ENCODE measurements at places on chromosomes 12 and 14. TPM values are rescaled to one million over a fixed set of nuclear protein-coding genes. Genes with fewer than 3 reads are reported as not detected.

GRCh38 chr12:70982991-70983390 lies 62.5 kb upstream of the PTPRR start:
- DNase-seq, result no peak

DNA sequence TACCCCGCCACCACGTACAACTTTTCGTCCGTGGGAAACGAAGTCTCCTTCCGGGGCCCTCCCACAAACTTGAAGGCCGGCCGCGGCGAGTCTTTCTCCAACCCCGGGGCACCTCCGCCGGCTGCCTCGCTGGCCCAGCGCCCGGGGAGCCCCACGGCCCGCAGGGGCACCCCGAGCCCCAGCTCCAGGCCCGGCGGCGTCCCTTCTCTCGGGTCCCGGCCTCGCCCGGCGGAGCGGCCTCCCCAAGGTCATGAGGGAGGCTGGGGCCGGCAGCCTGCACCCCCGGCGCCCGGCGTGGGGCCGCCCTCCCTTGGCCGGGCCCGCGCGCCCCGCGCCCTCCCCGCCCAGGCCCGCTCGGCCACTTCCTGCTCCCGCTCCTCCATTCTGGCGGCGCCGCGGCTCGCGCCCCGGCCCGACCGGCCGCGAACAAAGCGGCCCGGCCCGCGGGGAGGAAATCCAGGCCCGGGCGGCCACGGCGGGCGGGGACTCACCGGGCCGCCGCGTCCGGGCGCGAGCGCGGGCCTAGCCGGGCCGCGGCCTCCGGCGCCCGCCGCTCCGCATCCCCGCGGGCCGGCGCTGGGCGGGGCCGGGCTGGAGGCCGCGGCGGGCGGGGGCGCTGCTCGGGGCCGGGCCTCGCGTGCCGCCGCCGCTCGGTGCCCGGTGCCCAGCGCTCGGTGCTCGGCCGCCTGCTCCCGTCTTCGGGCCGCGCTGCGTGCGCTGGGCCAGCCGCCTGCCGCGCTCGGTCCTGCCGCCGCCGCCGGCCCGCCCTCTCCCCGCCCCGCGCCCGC lies at the start of gene AKT1:
AKT1 (minus strand) TSS at position 756 of the 788 bp plus-strand sequence. CDS start 3,105 bp downstream, outside the sequence.
- DNase-seq, result peak; percentile 50

SINHCAF gene
- 79.2 TPM for total RNA-seq

PHC1 gene
- total RNA-seq, result 49.3 TPM

GUCY2C gene
- total RNA-seq, result 33.2 TPM

DNA sequence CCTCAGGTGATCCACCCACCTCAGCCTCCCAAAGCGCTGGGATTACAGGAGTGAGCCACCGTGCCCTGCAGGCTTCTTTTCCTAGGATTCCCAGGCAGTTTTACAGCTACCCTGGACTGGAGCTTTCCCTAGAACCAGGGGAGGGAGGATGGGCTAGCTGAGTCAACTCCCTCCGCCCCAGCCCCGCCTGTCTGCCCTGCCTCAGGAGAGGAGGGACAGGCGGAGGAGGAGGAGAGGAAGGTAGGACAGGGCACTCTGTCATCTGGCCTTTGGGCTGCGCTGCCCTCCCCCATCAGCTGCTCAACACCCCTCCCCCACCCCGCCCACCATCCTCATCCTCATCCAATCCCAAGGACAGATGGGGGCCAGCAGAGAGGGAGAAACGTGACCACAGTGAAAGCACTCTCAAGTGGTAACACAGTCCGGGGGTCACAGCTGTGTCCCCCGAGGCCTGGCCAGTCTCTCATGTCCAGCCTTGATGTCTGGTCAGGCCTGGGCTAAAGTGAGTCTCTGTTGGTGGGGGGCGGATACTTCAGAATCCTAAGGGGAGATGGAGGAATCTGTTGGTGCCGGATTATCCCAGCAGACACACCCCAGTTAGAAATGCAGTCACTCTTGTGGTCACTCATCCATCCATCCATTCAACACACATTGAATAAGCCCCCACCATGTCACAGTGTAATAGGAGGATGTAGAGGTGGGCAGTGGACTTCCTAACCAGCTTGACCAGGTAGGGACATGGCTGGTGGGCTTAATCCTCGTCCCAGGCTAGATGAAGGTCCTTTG lies 12.3 kb downstream of the FIGNL2 start:
- DNase-seq, result no peak

DNA sequence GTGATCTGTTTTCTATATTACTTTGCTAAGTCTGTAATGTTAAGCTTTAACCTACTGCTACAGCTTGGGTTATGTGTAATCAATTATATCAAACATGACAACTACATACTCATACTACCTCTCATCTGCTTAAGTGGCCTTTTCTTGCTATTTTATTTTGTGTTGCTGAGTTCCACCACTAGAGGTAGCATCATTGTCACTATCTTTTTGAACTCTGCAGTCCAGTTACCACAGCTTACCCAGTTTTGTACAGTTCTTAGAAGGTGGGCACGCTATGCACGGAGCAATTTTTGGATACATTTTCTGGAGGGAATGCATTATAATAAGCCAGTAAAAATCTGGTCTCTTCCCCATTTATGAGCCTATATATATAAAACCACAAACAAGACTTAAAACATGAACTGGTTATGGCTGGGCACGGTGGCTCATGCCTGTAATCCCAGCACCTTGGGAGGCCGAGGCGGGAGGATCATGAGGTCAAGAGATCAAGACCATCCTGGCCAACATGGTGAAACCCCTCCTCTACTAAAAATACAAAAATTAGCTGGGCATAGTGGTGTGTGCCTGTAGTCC lies 48.5 kb downstream of the SAV1 start:
- no peak for DNase-seq

GRCh38 chr14:44662250-44662891 lies 155.3 kb upstream of the FSCB start:
- no peak for DNase-seq

GRCh38 chr12:81492131-81492720 lies 266.9 kb downstream of the PPFIA2 start:
- no peak for DNase-seq

NKX2-1 gene
- total RNA-seq, result not detected

MIP gene
- total RNA-seq, result not detected

- DNase-seq, result no peak
Measured at GRCh38 chr12:92973614-92974013, 44.5 kb upstream of the EEA1 start.

GRCh38 chr12:112350593-112351592 lies 31.3 kb downstream of the HECTD4 start:
- DNase-seq, result no peak

- no peak for DNase-seq
Measured at GRCh38 chr12:49368240-49368600, 958 bp downstream of the SPATS2 start.

DNA sequence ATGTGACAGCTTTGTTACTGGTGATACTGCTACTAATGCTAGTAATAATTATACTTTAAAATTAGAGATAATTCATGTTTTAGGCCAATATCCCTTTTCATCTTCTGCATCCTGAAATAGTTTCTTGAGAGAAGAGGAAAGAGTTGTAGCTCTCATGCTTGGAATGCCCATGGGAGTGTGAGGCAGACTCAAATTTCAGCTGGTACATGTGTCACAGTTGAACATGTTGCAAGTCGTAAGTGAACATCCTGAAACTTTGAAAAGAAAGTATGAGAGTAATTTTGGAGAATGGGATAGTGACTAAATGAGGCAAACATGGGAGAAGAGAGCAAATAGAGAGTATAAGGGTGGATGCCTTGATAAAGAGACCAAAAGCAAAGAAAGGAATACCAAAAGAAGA lies 168.0 kb downstream of the TMTC3 start:
- DNase-seq, result no peak

KCNJ8 gene
- 1.8 TPM for total RNA-seq

DNA sequence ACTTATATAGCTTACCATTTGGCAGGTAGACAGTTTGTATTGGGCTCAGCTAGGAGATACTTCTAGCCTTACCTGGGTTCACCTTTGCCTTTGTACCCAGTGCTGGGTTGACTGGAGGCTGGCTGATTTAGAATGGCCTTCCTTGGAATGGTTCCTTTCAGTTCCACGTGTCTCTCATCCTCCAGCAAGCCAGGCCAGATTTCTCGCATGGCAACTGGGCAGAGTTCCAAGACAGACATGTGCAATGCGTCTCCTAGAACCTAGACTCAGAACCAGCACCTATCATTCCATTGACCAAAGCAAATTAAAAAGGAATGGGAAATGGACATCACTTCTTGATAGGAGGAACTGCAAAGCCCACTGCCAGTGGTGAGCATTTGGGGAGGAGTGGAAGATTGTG lies 79.1 kb upstream of the BDKRB2 start:
- no peak for DNase-seq
